Stimulated activated CD4-positive, alpha-beta T cell treated with anti-CD3 and anti-CD28 coated beads, Interleukin-2, amount 100 ng/mL, for 4 hours (primary cell): ENCODE measurements at places on chromosomes 1 and 21.

DNA sequence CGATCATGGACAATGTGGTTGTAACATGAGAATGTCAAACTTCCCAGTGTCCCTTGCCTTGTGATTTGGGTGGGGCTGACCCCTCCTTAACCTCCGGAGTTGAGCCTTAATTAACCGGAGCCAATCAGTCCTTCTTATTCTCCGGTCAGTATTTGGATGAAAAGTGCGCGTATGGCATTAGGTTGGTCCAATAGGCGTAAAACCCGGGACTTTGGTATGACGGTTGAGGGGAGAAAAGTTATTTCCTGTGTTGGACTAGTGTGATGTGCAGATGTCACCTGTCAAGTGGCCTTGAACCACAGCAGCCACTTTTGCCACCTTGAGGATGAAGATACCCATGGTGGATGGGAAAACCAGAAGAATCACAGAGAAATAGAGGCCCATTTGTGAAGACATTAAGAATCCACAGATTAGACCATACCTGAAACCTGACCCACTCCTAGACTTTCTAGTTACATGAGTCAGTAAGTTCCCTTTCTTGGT, 5.1 kb downstream of the PAFAH2 start:
- no peak for DNase-seq

GRCh38 chr1:2084306-2084705, 34.1 kb downstream of the PRKCZ start:
- DNase-seq = no peak

DNA sequence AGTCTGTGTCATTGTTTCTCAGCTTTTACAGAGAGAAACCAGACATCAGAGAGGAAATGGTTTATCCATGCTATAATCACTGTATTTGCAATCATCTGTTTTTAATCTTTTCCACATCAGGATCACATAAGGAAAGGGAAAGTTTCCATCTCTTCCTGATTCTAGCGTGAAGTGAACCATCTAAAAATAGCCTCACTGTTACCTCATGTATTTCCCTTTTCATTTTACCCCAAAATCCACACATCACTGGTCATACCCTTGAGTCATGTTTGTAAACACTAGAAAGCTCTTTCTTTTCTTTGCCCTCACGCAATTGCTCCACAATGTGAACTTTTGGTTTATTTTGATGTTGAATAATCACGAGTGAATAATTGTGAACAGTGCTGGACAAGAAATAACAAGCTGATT, 146.0 kb downstream of the PLA2G4A start:
- DNase-seq = no peak

DNA sequence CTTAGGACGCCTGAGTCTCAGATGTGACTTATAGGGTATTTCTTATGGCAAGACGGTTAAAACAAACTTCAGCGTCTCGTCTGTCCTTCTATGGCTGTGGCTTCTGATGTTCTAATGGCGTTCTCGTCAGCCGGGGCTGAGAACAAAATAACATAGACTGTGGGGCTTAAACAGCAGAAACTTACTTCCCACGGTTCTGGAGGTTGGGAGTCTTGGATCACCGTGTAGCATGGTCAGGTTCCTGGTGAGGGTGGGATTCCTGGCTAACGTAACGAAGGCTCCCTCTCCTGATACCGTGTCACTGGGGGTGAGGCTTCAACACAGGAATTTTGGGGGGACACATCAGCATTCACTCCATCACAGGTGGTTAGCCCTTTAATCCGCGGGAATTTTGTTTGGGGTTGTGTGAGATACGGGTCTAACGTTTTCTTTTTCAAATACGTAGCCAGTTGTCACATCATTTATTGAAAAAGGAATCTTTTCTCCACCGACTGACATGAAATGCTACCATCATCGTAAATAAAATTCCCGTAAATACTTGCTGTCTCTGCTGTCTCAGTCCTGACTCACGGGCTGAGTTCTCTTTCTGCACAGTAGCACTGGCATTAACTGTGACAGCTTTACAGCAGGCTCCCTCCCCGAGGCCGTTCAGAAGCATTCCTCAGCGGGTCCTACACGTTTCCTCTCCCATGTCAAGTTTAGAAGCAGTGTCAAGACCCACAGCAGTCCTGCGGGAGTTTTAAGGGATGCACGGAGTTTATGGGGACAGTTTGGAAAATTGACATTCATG, 8.1 kb upstream of the POFUT2 start:
- DNase-seq = no peak

- DNase-seq = no peak
Observed at GRCh38 chr1:188427642-188428041, 1598.9 kb downstream of the PLA2G4A start.

DNA sequence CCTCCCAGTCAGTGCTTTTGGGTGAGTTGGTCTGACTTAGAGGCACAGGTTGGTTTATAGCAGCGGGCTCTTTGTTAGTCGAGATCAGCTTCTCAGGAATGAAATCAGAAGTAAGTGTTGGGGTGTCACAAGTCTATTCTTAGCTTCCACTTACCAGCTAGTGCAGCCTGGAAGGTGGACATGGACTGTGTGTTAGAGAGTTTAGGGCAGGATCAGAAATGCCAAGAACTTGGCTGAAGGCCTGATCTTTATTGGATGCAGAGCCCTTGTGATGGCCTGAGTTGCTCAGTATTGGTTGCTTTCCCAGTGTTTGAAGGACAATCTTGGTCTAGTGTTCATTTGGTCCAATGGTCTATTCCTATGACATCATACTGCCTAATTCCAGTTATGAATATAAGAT, 377.0 kb upstream of the USP24 start:
- DNase-seq = no peak

DNA sequence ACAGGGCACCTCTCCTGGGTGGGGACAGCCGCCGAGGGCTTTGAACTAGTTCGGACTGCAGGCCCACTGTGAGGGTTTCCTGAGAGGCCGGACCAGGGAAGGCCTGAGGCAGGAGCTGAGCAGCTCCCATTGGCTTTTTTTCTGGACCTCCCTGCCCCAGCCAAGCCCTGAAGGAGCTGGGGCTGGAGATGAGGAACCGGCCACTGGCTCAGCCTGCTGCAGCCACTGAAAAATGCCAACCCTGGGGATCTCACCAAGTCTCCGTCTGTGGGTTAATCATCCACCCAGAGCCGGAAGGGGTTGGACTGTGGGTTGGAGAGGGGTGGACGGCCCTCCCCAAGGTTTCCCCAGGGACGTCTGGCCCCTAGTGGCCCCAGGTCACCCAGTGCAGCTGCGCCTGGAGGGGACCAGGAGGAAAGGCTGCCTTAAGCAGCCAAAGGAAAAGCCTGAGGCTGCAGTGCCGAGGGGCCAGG, 2.5 kb downstream of the VWA1 start:
- no peak for DNase-seq

DNA sequence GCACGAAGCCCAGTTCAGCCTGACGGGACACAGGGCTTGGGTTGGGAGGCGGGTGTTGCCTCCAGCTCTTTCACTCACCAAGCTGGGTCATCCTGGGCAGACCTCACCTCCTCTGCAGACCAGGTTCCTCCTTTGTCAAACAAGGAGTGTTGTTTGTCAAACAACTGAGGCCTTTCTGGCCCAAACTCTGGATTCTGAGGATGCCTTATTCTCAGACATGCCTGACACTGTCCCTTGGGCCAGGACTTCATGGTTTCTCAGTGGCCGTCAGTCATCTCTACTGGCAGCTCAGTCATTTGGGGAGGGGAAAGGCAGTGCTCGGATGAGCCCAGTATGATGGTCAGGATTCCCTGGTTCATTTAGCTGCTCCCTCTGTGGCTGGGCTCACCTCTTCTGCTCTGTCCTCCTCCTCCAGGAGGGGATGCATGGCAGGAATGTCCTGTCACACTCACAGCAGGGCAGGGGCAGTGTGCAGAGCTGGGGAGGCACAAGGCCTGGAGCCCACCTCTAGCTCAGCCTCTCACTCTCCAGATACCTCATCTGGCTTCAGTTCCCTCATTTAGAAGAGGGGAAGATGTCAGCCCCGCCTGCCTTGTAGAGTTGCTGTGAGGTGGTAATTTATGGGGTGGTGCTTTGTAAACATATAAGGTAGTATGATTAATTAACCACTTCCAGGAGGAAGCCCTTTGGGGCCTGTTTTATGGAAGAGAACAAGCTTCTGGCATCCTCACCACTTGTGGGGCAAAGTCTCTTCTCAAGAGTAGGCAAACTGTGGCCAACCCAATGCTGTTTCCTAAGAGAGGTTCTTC, 20.6 kb downstream of the SLC2A1 start:
- DNase-seq = no peak

GRCh38 chr1:180954801-180955165, 42.1 kb downstream of the KIAA1614 start:
- DNase-seq = no peak

DNA sequence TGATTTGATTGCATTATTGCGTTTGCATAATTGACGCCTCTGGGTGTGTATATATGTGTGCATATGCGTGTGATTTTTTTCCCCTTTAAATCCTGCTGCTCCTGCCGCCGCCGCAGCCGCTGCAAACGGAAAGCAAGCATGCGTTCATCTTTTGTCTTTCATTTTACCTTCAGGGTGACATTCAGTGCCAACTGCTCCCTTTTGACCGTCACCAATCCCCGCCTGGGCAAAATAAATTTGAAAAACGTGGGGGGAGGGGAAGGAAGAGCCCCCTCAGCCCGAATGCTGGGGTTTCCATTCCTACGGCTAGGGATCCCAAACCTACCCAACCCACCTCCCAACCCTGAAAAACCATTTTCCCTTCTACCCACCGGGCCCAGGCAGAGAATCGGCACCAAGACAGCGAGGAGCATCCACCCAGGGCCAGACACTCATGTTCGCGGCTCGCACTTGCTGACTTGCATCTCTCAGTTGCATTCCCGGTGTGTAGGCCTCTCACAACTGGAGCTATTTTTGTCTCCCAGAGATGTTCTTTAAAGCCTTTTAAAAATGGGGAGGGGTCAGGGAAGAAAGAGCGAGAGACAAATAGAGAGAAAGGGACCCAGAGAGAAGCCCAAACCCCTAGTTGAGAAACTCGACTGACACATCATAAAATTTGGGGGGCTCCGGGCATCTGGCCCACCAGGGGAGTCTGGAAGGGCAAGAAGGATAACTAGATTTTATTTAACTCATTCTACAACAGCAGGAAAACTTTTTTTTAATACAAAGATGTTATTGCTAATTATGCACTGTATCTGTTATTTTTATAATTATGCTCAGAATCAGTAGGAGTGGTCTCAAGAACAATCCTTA, 367.1 kb upstream of the ESRRG start:
- no peak for DNase-seq

DNA sequence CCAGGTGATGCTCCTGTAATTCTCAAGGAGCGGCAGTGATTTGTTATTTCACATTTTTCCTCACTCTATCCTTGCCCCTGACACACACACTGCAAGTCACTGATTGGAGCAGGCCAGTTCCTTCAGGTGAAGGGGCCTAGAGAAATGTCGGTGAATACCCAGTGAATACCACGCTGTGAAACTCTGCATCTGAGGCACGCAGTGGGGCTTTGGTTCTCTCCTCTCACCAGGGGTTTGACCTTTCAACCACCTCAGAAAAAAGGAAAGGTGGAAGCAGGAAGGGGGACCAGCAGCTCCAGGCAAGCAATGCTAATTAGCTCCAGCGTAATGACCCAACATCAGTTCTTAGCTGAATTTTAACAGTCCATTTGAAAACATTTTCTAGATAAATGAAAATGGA, 532 bp upstream of the FAM177B start:
- no peak for DNase-seq

- DNase-seq = no peak
Observed at GRCh38 chr1:75725266-75725665, 757 bp downstream of the ACADM start.

DNA sequence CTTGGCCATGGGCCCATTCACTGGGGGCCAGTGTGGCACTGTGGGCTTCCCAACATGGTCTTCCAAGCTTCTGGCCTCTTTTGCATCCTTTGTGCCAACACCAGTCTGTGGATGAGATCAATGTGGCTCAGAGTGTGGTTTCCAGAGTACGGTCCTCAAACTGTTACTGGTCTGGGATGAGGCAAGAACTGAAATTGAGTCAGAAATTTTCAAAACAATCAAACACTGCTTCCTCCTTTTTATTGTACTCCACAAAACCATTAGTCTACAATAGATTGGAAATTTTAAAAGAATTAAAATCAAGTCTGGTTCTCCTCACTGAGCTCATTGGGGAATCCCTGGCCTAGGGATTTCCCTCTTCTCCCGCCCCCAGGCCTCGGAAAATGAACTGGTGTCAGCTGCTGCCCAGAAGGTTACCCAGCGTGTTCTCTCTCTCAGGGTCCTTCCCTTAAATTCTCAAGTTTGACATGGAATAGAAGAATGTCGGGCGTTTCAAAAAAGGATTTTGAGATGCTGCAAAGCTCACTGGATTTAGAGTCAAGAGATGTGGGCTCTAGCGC, 222.0 kb downstream of the SDCCAG8 start:
- no peak for DNase-seq

GRCh38 chr1:59976194-59977074, 49.9 kb upstream of the CYP2J2 start:
- no peak for DNase-seq

DNA sequence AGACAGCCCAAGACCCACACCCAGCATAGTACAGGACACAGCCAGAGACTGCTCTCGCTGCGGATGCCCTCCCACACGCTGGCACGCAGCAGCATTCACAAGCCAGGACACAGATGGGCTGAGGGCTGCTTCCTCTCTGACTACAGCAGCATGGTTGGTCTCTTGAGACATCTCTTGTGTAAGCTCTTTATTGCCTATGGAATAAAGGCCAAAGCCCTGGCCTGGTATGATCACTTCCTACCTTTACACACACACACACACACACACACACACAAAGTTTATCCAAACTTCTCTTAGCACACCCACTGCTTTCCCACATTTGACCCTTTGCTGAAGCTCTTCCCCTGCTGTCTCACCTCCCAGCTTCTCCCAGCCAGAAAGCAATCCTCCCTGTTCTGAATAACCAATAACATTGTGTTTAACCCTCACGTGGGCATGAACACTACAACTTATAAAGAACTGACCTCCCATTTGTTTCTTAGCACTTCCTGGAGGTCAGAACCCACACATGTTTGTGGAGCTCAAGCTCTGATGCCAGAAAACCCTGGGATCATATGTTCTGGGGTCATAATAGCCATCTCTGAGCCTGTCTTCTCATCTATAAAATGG, 1.2 kb upstream of the LUZP1 start:
- no peak for DNase-seq

DNA sequence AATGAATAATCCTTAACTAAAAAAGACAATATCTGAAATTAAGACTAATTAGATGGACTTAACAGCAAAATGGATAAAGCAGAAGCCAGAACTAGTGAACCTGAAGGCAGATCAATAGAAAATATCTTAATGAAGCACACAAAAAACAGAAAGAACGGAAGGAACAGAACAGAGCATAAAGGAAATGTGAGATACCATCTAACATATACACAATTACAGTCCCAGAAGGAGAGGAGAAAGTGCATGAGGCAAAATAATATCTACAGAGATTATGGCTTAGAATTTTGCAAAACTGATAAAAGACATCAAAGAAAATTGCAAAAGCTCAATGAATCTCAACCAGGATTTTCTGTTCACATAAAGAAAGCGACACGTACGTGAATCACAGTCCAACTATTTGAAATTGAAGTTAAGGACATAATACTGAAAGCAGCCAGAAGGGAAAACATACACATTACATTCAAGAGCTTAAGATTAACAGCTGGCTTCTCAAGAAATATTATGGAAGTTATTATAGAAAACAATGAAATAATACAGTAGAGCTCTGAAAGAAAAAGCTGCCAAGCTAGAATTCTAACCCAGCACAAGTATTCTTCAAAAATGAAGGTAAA, 182.0 kb downstream of the CDC42BPA start:
- no peak for DNase-seq
